ENCODE measurements at places on chromosomes 4 and X.

- no peak for DNase-seq
Measured at GRCh38 chrX:104117759-104118158, 5.4 kb downstream of the ZCCHC18 start.

DNA sequence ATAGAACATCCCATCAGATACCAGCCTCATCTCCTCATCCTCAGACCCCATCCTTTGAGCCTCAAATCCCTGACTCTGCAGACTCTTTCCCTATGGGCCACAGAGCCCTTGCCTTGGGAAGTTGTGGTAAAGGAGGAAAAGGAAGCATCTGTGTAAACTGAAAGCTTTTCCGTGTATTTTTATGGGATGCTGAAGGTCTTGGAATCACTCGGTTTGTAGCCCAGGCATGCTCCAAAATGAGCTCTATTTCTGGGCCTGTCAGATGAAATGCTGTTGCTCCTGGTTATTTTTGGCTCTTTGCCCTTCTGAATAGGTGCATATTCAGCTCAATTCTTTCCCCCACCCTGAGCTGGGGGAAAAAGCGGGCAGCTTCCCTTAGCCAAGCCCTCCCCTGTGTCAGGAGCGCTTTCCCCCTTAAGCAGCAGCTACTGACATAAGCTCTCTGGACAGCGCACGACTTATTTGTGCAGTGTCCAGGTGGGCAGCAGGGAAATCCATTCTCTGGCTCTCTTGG, 5.0 kb upstream of the SEL1L3 start:
- DNase-seq, result no peak

DNA sequence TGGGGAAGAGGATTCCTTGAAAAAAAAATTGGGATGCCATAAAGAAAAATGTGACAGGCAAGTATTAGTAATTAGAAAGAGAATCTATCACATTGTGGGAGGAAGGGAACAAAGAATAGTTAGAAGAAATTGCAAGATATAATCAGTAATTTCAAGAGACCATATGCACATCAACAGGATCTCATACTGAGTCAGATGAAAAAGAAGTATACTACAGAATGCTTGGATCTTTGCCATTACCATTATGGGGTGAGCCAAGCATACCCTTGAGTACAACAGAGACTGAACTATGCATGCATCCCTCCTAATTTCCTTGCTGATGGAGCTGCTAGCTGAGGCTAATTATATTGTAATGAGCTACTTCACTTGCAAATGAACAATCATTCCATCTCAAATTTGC, 287.6 kb downstream of the PAPSS1 start:
- DNase-seq, result no peak

- peak; percentile 4 for DNase-seq
Measured at GRCh38 chrX:76971393-76972376, 475.5 kb upstream of the FGF16 start.
